ENCODE measurements at places on chromosomes 2 and 18.

DNA sequence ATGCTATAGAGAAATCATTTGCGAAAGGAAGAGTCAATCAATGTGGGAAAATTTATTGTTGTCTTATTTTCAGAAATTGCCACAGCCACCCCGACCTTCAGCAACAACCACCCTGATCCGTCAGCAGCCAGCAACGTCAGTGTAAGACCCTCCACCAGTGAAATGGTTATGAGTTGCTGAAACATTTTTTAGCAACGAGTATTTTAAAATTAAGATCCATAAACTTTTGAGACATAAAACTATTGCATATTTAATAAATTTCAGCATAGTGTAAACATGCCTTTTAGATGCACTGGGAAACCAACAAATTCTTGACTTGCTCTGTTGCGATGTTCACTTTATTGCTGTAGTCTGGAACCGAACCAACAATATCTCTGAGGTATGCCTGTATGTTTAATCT, 887.9 kb downstream of the DCDC2C start:
- no peak for DNase-seq

- no peak for DNase-seq
Observed at GRCh38 chr2:73925033-73925704, 1.5 kb upstream of the DGUOK start.

DNA sequence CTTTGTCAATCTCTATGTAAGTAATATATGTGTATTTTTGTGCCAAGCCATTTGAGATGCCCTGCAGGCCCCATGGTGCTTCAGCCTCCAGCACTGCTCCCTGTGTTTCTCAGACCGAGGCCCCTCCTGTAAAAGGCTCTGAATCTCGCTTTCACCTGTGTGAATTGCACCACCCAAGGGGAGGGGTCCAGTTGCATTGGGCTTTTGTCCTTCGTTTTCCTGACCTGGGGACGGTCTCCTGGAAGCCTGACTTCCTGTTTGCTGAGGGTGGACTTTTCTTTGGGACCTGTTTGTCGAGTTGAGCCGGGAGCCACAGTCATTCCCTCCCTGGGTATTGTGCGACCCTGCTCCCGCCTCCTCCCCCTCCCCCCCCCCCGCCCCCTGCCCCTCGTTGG, 48.9 kb downstream of the AGAP1 start:
- peak; percentile 50 for DNase-seq

DNA sequence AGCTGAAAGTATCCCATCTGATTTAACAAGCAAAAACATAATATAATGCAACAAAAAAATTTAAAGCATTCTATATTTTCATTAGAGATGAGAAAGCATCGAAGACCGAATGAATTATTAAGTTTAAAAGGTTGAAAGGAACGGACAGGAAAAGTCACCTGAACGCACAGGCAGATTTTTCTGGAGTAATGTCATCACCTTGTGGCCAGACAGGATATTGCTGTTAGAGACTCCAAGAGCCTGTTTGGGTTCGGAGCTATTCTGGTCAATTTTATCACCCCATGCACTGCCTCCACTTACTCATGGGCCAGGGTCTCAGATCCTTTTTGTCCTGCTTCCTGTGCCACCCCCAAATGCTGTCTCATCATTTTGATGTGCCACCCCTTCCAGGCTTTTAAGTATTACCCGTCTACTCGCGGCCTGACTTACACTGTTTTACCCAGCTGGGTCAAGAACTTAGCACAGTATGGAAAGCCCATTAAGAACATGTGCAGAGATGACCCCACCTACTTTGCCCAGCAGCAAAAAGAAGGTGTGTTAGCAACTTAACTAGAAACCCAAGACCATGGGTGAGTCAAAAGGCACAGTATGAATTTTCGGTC, 27.3 kb downstream of the GKN2 start:
- DNase-seq = peak; percentile 71
